Activated CD8-positive, alpha-beta memory T cell treated with anti-CD3 and anti-CD28 coated beads for 1 hour (primary cell): ENCODE measurements at places on chromosomes 11 and 22.
A peak's percentile ranks its signal among the peaks of the same experiment; 100 is the strongest.

DNA sequence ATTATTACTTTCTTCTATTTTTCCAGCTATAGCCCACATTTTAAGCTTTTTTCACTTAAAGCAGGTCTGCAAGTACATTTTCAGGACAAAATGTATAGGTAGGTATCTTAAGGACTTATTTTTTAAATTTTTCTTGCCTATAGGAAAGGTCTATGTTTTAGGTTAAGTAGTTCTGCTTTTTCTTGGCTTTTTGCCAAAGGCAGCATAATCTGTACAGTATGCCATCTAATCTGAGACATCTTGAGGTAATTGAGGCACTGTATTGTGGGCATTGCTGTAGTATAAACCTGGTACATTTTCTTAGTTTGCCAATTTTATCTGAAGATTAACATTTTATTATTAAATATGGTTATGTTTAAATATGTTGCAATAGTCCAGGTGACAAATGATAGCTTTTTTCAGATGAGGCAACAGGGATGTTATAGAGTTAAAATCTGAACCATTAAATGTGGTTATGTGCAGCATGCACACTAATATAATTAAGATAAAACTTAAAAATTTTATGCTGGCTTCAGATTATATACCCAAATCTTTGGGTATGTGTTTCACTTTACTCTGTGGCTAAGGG lies 42.9 kb downstream of the QSER1 start:
- no peak for DNase-seq

DNA sequence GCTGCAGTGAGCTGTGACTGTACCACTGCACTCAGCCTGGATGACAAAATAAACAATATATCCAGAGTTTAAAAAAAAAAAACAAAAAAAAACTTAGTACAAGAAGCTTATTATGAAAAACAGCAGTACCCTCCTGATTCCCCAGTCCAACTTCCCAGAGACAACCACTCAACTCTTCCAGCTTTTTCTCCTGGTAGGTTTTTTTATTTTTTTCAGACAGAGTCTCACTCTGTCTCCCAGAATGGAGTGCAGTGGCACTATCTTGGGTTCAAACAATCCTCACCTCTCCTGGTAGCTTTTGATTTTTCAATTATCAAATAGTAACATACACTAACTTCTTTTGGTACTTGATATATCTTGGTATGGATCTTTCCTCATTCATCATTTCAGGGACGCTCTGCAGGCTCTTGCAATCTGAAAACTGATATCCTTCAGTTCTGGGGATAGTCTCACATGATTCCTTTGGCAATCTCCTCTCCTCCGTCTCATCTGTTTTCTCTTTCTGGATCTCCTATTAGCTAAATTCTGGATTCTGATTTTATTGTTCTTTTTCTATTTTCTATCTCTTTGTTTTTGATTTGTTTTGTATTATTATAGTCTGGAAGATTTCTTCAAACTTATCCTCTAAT lies 44.9 kb downstream of the ALG9 start:
- no peak for DNase-seq

- no peak for DNase-seq
These were observed 2.5 kb downstream of the GNG3 start for GRCh38 chr11:62710001-62710345.

DNA sequence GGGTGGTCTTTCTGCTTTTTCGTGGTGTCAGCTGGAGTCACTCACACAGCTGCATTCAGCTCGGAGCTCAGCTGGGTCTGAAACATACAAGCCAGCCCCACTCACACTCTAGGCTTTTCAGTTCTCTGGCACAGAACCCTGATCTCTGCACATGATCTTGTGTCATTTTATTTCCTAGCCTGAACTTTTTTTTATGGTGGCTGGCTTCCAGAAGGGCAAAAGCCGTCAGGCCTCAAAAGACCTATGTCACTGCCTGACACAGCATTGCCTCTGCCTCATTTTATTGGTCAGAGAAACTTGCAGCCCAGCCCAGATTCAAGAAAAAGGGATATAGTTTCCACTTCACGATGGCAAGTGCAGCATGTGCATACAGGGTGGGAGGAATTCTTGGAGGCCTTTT lies 117.8 kb downstream of the NTM start:
- no peak for DNase-seq

GRCh38 chr11:1574238-1574932 lies 2.3 kb upstream of the DUSP8 start:
- peak; percentile 44 for DNase-seq

GRCh38 chr22:23233752-23234408 lies 53.6 kb downstream of the BCR start:
- no peak for DNase-seq

- DNase-seq = no peak
These were observed at the start of gene OR5P2 for GRCh38 chr11:7796842-7797241. TSS of gene OR5P2 (minus strand) at chr11:7796942. CDS start at chr11:7796942, 0 bp downstream.

DNA sequence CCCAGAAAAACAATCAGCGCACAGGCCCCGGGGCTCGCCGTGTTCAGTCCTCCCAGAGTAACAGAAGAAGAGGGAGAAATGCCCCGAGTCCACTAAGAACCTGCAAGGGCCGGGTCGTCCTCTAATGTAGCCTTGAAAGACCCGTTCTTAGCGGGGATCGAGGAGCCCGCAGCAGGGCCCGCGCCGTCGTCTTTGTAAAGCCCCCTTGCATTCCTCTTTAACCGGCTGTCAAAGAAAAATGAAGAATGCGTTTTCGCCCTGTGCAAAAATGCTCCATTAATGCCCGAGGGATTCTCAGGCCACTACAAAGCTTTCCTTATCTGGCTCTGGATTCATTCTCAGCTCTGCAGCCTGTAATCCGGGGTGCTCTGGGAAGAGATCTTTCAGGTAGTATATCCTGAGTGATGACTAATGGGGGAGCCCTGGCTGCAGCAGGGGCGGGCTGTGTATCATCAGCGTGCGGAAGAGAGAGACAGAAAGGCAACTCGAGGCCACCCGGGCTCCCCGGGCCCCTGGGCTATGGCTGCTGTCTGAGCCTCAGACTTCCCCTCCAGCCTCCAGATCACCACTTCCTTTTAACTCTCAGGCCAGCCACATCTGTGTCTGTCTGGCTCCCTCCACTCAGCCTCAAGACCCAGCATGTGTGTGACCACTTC lies 78.2 kb downstream of the FBLN1 start:
- DNase-seq = no peak

DNA sequence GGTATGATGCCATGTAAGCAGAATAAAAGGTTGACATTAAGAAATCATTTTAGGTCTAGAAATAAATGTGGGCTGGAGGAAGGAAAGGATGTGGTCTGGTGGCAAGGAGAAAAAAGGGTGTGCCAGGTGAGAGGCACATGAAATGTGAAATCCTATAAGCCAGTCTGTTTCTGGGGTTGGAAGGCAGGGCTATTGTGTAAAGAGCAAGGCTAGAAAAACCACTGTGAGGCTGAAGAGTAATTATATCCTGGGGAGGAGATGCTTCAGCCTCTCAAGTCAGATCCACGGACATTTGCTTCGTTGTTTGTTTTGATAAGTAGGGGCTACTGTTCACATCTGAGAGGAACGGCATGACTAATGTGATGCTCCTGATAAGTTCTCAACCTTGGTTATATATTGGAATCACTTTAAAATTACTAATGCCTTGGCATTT lies 77.5 kb upstream of the CTSC start:
- no peak for DNase-seq

GRCh38 chr11:69918938-69919650 lies 99.9 kb upstream of the FGF3 start:
- DNase-seq = peak; percentile 16
